ENCODE measurements at places on chromosomes 12 and 14.

DNA sequence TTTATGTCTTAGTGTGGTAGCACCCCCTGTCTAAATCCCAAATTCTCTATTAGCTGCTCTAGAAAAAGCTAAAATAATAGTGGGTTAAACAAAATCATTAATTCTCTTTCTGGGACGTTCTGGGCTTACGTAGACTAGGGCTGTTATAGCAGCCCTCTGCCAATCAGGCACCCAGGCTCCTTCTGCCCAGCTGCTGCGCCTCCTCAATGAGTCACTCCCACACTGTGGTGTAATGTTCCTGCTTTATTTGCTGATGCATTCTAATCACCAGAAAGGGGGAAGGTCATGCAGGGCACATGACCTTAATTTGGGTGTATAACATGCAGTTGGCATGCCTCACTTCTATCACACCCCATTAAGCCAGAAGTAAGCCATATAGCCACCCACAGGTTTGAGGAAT is 294.5 kb downstream of the GALC start:
- no peak for DNase-seq

- no peak for DNase-seq
These were observed 153.6 kb downstream of the KTN1 start for GRCh38 chr14:55733599-55733998.

GRCh38 chr12:98653866-98654493 is 8.9 kb downstream of the APAF1 start:
- DNase-seq = peak; percentile 11

GRCh38 chr14:62206456-62206855 is 444.2 kb downstream of the SNAPC1 start:
- DNase-seq = no peak

- DNase-seq = no peak
These were observed 80.6 kb downstream of the TSPAN9 start for GRCh38 chr12:3157581-3158323.

GRCh38 chr12:109446-109845 is 42.9 kb downstream of the IQSEC3 start:
- no peak for DNase-seq

- no peak for DNase-seq
These were observed 304.8 kb upstream of the ATP2B1 start for GRCh38 chr12:90013409-90013808.

GRCh38 chr12:64998371-64999147 is 122.5 kb downstream of the WIF1 start:
- no peak for DNase-seq

DNA sequence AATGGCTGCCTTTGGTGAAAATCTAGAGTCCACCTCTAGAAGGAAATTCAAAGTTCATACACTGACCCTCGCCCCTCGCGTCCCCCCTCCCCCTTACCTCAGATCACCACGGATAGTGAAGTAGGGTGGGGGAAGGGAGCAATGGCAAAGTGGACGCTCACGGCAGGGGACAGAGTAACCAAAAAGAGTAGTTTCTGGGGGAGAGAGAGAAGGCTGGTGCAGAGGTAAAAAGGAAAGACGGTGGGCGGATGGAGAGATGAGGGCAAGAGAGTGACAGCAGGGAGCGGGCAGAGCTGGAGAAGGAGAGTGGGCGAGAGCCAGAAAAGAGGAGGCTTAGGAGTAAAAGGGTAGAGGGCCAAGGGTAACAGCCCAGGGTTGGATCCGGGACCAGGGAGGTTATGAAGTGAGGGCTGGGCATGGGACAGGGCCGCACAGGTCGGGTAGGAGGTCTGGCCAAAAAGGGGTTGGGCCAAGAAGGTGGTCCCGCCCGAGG is 423 bp downstream of the ALDH6A1 start:
- DNase-seq = no peak

DNA sequence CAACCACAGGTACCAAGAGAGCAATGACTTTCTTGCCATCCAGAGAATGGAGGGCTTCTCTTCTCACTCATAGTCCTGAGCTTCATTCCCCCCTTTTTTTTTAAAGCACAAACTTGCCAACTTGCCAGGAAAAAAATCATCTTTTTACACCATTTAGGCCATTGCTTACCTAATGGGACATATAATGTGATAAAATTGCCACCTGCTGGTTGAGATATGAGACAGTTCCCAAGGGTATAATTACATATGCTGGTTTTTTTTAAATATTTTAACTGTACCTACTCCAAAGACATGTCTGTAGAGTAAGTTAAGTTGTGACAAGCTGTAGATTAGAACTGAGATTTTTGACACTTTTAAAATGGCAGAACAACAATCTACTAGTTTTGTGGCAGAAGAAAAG is 519.1 kb upstream of the SEL1L start:
- DNase-seq = no peak

DNA sequence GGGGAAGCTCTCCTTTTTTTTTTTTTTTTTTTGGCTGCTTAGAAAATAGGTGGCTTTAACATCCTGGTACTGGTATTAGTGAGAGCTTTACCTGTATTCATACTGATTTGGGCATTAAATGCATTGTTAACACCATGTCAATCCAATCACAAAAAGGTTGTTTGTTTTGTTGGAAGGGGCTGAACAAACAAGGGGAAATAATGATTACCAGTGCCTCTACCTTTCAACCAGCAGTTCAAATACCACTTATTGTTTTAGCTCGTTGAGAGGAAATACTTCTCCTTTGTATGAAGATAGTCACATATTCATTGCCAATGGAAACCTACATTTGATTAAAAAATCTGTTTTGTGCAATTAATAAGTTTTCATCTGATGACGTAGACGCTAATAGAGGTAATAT is 72.9 kb downstream of the MIPOL1 start:
- no peak for DNase-seq

DNA sequence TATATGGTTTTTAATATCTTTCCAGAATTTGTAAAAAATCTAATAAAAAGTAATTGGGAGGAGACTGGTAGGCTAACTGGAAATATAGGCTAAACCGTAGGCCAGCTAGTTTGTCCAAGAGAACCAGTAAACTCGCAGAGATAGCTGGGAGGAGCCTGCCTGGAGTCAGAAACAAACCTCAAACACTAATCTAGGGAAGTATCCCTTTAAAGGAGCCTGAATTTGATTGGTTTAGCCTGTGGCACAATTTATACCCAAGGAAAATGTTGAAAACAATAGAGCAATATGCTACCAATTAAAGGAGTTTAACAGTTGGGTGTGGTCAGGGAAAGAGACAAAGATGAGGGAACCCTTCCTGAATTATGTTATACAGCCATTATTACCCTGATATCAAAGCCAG is 109.6 kb downstream of the EML5 start:
- no peak for DNase-seq

DNA sequence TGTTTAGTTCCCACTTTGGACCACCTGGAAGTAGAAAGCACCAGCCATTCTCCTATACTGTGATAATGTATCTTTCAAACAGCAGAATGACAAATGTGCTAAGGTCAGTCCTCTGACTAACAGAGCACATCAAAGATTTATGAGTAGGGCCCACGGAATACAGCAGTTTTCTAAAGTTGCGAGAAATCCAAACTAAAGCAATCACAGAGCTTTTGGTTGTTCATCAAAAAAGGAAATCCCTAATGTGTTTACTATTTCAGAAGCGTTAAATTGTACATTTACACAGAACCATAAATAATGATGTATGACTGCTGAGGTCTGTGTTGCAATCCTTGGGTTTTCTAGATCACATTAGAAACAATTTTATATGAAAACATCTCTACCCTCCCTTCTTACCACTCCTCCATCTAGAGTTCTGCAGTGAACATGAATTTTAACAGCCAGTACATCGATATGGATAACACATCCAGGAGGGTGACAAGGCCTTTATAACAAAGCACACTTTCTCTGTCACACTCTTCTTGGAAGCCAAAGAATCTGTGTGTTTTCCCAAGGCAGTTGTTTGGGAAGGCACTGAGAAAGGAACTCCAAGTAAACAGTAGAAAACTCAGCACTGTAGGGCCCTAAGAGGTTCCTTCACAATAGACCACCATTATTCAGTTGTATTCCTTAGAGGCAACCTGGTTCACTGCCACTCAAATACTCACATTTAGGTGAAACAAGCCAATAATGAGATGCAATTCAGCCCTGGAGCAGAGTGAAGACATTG is 7.3 kb downstream of the KITLG start:
- DNase-seq = no peak

DNA sequence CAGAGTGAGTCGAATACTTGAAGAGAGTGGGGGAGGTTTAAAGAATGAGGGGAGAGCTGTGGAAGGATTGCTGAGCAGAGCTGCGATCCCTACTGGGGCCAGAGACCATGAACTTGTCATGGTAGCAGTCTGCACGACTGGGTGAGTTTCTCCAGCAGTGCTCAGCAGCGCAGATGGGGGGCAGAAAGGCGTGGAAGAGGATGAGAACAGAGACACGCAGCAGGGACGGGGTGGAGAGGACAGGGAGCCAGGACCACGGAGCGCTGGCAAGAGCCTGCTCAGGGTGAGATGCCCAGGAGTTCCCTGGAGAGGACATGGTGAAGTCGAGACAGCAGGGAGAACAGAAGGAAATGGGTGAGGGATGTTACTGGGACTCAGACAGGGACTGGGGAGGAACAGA is 2.1 kb upstream of the AQP6 start:
- no peak for DNase-seq

- DNase-seq = no peak
These were observed 7.5 kb downstream of the CRADD start for GRCh38 chr12:93684716-93685115.

- DNase-seq = no peak
These were observed 79.2 kb downstream of the DUSP16 start for GRCh38 chr12:12483438-12483837.

DNA sequence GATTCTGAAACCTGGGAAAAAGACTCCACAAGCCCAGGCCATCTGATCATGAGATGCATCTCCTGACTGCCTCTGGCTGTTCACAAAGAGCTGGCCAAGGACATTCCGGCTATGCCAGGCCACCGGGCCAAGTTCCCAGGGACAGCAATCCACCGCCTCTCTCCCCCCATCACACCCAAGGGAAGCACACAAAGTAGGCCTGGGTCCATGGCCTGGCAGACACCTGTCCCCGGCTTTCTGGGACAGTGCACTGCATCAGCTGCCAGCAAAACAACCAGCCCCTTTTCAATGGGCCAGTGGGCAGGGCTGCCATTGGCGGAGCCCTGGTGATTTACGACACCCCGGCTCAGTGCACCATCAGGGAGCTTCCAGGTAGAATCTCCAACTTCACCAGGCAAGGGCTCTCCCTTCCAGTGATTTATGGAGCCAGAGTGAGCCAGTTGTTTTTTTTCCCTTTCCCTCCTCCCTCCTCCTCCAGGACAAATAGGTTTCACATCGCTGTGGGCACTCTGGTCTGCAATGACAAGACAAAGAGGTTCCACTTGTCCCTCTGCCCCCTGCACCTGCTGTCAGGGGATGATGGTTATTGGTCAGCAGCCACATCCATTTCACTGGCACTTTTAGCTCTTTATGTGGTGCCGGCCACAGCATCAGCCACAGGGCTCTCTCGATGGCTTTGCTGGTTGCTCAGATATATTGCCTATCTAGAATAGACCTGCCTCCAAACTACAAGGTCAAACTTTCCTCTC is 149.6 kb downstream of the SLC38A6 start:
- DNase-seq = no peak

DNA sequence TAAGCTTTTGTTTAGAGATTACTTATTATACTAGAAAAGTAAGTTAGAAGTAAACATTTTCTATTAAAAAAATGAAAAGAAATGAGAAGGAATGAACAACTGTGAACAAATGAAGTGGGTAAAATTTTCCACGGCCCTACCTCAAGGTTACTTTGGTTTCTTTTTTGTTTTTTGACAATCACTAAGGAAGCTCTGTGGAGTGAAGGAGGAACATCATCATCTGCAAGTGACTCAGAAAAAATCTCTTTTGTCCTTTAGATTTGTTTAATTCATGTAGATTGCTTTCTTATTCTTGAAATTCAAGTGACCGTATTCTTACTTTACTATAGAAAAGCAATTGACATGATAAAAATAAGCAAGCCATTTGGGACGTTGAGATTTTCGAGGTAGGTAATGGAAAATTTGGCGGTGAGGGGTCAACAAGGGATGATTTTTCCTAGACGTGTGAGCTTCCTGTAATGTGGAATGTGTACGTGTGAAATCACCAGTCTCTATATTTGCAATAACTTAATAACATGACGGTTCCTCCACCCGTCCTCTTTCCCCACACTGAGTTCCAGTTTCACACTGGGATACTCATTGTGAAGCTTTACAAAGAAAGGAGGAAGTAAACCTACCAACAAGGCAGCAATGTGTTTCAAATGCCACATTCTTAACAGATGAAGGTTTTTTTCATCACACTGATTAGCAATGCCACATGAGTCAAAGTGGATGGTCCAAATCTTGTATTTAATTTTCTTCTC is 62.3 kb upstream of the EGLN3 start:
- DNase-seq = no peak

DNA sequence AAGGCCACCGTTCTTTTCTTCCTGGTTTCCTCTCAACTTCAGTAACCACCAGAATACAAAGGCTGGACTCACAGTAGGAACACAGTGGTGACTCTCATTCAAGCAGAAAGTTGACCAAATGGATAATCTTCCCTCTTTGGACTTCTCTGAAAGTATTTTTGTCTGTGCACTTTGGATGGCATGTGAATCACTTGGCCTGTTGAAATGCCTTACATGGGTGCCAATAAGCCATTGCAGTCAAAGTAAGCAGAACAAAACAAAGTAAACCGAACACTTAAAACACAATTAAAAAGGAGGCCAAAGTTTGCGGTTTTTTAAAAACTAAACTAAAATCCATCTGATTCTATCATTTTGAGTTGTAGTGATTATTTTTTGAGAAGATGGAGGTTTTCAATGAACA is 370.1 kb upstream of the DDHD1 start:
- no peak for DNase-seq

DNA sequence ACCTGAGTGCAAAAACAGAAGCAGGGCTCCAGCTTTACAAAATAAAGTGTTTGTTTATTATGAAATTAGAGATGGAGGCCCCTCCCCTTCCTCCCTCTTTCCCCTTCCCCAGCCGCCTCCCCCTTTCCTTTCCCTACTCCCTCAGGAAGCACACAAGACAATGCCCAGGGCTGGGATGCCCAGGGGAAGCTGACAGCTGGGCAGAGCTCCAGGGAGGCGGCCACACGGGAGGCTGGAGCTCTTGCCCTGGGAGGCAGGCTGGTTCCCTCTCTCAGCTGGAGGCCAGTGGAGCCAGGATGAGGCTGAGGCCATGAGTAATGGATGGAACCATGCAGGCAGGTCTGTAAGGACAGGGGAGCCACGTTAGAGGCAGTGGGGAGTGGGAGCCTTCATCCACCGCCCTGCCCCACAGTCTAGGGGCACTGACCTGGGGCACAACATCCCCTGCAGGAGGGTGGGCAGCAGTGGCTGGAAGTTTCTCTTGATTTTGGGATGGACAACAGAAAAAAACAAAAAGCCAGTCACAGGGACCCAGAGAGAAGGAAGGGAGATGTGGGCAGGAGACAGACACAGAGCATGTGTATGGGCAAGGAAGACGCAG is 5.1 kb downstream of the PSMB11 start:
- DNase-seq = no peak
